Stomach (tissue), 19 donors: ENCODE measurements at places on chromosomes 7 and 10. TPM values are rescaled to one million over a fixed set of nuclear protein-coding genes. Genes with fewer than 3 reads are reported as not detected.

MALRD1 gene
- total RNA-seq: not detected

- no peaks in the 10 kb centered on the region for H3K27me3 ChIP-seq
- no peak overlapping the region for H3K27ac ChIP-seq
- no peak for DNase-seq
- H3K36me3 ChIP-seq: no peaks in the 10 kb centered on the region
These were observed 630.1 kb downstream of the SORCS1 start for GRCh38 chr10:106534441-106534840.

NOM1 gene
- total RNA-seq: 12.6 TPM

DNA sequence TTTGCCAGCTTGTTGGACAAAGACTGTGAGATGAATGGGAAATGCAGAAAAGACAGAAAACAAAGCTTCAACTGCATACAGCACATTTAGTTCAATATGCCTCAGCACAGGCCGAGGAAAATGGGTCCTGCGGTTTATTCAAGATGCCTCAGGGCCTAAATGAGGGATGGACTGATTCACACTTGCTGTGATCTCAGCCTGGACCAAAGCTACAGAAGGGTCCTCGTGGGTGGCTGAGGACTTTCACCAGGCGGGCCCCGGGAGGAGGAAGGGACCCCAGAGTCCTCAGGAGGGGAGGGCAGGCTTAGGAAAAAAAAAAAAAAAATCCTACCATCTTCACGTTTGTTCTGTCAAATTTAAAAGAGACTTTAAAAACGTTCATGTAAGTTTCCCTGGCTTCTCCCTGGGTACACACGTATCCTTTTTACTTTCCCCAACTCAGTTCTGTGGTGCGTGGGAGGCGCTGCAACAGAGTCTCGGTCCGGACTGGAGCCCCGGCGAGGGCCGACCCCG, 624 bp upstream of the ZNF783 start:
- H3K27me3 ChIP-seq: no peaks in the 10 kb centered on the region
- DNase-seq: peak; percentile 40
- H3K4me1 ChIP-seq: peaks cover 34% of the 10 kb centered on the region

DNA sequence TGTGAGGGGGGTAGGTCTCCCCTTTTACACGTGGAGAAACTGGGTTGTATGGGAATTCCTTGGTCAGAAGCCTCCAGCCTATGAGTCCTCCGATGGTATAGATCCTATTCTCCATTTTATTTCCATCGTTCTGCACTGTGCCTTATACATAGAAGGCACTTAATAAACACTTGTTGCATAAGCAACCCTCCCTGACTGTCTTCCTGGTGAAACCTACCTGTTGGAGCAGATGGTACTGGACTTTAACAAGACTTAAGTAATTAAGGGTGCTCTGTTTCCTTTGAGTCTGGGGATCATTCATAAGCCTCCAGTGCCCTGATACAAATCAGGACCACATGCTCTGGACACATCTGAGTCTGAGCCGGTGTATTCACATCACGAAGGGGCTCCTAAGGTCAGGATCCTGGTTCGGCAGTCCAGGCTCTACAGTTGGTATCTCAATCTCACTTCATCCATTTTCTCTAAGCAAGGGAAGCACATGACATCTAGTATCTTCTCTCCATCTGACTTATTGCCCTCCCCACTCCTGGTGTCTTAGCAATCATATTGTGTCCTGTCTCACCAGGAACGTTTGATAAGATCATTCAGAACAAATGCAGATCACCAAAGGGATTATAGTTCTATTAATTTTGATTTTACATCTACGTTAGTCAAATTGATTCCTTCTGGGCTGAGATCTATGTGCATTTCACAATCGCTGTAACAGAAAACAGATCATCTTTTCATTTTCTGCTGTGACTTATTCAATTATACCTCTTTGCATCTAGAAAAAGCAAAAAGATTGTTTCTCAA, 22.8 kb upstream of the EZH2 start:
- no peaks in the 10 kb centered on the region for H3K36me3 ChIP-seq
- no peak overlapping the region for H3K27ac ChIP-seq
- no peaks in the 10 kb centered on the region for H3K4me1 ChIP-seq
- H3K4me3 ChIP-seq: no peak overlapping the region

ARID5B gene
- total RNA-seq: 64.2 TPM

- no peak overlapping the region for H3K4me3 ChIP-seq
- peaks cover 6% of the 10 kb centered on the region for H3K4me1 ChIP-seq
- peaks cover 15% of the 10 kb centered on the region for H3K36me3 ChIP-seq
- no peak overlapping the region for H3K27ac ChIP-seq
- H3K27me3 ChIP-seq: no peaks in the 10 kb centered on the region
These were observed 108.5 kb upstream of the TMEM168 start for GRCh38 chr7:112898432-112899290.

SPDYE8 gene
- total RNA-seq: 0.18 TPM

DNA sequence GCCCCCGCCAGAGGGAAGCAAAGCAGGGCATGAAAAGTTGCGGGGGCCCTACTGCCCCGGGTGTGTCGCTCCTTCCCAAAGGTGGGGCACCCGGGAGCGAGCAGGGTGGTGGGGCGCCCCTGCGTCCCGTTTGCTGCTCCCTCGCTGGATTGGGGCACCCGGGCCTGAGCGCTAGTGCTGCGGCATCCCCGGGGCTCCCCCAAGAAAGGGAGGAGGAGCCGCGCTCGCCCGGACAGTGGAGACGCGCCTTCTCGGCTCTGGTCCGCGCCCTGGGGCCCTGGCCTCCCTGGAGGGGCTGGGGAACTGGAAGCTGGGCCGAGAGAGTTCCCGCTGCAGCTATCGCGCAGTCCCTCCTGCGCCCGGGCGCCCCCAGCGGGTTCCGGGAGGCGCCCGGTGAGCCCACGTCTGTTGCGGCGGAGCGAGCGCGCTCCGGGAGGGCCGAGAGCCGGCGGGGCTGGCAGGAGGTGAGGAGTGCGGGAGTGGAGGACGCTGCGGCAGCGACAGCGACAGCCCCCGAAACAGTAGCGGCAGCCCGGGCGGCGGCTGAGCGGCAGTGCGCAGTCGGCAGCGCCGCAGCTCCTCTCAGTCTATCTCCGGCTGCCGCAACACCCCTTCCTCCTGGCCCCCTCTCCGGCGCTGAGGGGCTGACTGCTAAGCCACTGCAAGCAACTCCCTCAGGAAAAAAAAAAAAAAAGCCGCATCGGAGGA, 504 bp upstream of the BMPER start:
- H3K36me3 ChIP-seq: no peaks in the 10 kb centered on the region
- peaks cover 25% of the 10 kb centered on the region for H3K27me3 ChIP-seq
- peaks cover 25% of the 10 kb centered on the region for H3K4me1 ChIP-seq
- H3K27ac ChIP-seq: peak overlapping the region; percentile 85
- DNase-seq: peak; percentile 76
- H3K4me3 ChIP-seq: peak overlapping the region; percentile 76

ZNF736 gene
- total RNA-seq: 9.3 TPM

DNA sequence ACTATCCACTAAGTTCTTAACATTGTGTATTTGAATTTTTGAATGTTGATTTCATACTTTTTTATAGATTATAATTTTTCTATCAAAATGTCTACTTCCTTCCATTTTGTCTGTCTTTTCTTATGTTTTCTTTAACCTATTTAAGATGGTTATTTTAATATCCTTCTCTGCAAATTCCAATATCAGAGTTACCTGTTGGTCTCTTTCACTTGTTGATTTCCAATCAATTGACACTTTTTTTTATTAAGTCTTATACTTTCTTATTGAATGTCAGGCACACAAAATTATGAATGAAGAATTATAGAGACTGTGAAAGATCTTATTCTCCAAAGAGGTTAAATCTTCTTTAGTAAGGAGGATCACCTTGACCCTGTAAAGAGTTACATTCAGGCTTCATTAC, 448.3 kb upstream of the NRG3 start:
- no peaks in the 10 kb centered on the region for H3K4me1 ChIP-seq
- DNase-seq: no peak
- no peak overlapping the region for H3K4me3 ChIP-seq
- no peaks in the 10 kb centered on the region for H3K36me3 ChIP-seq
- H3K27ac ChIP-seq: no peak overlapping the region
- H3K27me3 ChIP-seq: no peaks in the 10 kb centered on the region
